ENCODE measurements at places on chromosomes 6 and 20.

GRCh38 chr20:60467771-60468170, 509.5 kb downstream of the CDH26 start:
- no peak for DNase-seq

DNA sequence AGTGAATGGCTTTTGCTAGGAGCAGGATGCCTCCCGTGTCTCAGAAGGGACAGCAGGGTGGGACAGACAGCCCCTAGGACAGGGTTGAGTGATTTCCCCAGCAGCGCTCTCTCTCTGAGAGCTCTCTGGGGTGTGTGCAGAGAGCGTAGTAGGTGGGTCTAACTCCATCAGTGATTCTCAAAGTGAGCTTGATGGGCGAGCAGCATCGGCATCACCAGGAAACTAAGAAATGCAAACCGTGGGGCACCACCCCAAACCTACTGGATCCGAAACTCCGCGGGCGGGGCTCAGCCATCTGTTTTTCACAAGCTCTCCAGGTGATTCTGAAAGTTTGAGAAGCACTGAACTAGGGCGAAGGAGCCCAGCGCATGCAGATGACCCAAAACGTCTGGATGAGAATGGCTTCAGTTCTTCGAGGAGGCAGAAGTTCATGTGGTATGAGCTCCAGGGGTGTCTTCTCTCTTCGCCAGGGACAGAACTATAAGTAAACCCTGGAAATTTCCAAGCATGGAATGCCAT, 119.6 kb upstream of the RNF24 start:
- no peak for DNase-seq

DNA sequence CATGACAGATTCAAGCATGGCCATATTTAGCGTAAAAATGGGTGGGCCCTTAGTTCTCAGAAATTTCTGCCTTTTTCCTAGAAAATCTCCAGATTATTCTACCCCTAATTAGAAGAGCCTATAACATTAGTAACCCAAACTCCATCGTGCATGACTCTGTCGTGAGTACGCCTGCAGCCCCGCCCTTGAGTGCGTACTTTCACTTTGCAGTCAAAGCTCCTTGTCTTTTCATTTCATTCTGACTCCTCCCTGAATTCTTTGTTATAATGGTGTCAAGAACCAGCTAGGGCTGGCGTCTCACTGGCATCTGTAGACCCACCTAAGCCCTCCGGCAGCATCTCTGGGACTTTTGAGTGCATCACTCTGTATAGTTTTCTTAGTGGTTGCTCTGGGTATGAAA, 61.7 kb upstream of the NOX3 start:
- DNase-seq: no peak

- no peak for DNase-seq
Measured at GRCh38 chr6:165728216-165728615, 65.2 kb upstream of the PDE10A start.

- DNase-seq: no peak
Measured at GRCh38 chr6:3518356-3519190, 61.7 kb upstream of the SLC22A23 start.

DNA sequence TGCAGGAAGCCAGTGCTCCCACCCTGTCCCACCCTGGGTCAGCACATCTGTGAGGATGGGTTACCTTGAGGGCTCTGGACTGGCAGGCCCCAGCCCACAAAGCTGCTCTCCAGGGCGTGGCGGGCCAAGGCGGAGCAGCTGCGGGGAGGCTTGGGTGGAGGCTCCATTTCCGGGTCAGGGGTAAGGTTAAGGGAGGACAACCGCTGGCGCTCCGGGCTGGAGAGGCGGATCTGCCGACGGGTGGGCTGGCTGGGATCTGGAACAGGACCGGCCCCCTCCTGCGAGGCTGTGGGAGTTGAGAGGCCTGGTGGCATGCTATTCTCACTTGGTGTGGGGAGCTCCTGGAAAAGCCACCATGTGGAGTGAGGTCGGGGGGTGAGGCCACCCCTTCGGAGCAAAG, 5.5 kb downstream of the SMPD2 start:
- no peak for DNase-seq

DNA sequence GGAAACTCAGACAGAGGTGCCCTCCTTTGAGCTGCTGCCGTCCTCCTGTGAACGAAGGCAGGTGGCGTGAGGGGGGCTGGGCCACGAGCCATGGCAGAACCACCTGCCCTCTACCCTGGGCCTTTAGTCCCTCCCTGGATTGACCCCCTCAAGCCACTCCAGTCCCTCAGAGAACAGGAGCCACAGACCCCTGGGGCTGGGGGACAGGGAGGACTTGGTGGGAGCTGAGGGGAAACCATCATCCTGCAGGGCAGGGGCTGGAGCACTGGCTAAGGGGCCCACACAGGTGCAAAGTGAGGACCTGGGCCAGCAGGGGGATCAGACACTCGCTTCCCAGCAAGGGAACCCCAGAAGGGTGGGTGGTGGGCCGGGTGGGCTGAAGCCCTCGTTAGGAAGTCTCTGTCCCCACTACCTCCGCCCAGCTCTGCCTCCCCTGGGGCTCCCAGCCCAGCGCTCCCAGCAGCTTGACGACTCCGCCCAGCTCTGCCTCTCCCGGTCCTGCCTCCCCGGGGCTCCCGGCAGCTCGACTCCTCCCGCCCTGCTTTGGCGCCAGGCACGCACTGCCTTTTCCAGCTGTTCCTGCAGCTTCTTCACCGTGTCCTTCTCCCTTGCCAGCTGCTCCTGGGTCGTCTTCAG, 44.4 kb downstream of the DSTN start:
- no peak for DNase-seq

- DNase-seq: no peak
Measured at GRCh38 chr6:56860475-56860874, 94.4 kb upstream of the BEND6 start.

GRCh38 chr20:13295637-13296036, 74.6 kb downstream of the ISM1 start:
- no peak for DNase-seq

DNA sequence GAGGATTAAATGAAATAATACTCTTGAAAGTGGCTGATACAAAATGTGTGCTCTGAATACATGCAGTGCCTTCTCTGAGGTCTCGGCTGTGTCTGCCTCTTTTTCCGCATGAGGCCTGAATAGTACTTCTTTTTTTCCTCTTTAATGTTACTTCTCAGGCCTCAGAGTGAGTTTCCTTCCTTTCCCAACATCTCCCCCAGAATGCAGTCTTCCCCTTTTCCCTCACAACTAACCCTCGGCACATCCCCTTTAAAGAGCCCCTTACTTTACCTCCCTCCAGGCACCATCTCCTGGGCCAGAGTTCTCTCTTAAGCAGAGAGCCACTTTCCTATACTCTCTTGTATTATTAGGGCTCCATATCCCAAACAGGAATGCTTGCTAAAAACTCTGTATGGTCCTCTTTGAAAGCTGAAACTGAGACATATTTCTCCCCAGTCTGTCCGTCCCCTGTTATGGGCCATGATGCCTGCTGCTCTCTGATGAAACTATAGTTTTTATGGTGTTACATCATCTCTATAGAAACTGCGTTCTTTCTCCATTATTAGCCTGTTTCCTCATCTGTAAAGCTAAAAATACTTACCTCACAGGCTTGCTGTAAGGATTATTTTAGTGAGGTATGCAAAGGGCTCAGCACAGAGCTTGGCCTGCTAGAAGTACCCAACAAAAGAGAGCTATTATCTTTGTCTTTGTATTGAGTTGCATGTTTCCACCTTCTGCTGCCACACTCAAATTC, 2.3 kb downstream of the PLAGL2 start:
- DNase-seq: no peak

DNA sequence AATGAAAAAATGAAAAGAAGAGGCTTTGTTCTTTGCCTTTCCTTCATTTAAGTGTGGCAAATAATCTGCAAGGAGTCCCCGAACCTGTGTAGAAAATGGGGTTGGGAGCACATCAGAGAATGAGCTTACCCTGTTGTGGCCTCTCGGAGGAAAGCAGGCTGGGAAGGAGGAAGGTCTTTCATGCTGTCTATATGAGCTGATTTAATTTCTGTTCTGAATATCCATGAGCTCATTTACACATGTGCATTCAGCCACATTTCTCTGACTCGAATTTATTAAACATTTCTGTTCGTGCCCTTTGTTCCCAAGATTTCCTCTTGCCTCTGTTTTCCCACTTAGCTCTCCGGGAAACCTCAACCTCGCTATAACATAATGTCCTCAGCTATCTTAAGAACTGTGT, 584.4 kb upstream of the CDH4 start:
- no peak for DNase-seq

- no peak for DNase-seq
Measured at GRCh38 chr6:160344271-160344670, 3.9 kb upstream of the SLC22A3 start.

GRCh38 chr6:17493286-17493685, 99.9 kb downstream of the CAP2 start:
- no peak for DNase-seq

DNA sequence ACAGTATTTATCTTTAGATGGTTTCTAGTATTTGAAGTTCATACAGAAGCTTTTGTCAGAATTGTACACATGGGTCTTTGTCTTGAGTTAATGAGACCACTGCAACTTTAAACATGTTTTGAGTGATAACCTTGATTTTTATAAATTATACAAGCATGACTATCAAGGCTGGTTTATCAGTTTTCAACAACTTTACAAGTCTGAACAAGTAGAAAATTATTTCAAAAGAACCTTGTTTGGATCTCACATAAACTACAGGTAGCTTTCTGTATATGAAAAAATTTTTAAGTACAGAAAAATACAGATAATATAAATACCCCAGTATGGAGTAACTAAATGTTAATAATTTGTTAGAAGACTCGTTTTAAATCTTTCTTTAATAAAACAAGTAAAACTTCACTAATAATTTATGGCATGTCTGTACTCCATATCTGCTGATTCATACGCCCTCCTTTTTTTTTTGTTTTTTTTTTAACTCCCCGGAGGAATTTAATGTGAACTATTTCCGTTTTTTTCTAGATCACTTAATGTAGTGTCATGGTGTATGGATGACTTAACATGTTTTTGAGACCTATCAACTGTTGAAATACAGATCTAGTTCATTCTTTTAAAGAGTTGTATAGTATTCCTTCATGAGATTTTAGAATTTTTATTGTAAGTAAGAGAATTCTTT, 18.3 kb downstream of the VAPB start:
- no peak for DNase-seq

DNA sequence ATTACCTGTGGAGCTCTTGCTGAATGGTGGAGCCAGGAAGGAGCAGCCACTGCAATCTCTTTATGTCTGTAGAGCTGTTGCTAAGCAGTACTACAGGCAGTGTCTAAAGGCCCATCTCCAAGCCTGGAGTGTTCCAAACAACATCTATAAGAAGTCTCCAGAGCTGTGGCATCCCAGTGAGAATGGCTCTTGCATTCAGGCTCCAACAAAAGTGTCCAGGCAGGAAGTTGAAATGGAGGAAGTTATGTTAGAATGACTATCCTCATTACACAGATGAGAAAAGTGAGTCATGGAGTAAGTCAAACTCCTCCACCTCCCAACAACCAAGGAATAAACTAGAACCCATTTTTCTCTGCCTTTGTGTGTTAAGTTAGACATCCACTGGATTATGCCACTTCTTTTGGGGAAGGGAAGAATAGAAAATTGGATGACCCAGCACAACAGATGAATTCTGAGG, 288.5 kb upstream of the STXBP5 start:
- no peak for DNase-seq

- DNase-seq: no peak
Measured at GRCh38 chr6:123171341-123172115, 175.5 kb downstream of the CLVS2 start.

GRCh38 chr6:34273242-34273805, 24.5 kb upstream of the SMIM29 start:
- DNase-seq: no peak

DNA sequence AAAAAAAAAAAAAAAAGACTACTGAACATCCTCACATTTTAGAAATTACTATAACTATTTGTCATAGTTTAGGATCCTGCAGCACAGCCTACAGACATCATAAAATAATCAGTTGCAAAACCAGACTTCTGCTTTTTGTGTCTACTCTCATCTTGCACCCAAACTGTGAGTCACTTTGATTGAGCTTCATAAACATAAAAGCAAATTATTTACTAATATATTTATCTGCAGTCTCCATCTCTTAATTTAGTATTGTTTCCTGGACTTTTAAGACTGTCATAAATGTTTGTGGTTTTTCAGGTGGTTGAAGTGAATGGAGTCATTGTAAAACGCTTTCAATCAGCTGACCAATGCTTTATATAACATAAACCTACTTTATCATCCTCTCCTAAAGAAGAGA, 14.8 kb upstream of the CALHM6 start:
- no peak for DNase-seq

DNA sequence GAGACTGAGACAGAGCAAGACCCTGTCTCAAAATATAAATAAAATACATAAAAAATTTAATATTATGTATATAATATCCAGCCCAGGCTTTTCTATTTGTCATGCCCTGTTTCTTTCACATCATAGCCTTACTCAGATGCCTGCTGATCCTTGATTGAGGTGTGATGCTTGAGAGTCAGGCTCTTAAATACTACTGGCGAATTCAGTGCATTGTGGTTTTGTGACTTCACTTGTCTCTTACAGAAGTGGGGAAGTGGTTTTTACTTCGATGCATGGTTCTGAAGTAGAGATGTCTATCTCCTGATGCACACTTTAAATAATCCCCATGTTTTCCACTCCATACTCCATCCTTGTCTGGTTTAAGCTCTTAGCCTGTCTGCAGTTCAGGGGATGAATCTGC, 29.1 kb downstream of the ASXL1 start:
- DNase-seq: no peak

DNA sequence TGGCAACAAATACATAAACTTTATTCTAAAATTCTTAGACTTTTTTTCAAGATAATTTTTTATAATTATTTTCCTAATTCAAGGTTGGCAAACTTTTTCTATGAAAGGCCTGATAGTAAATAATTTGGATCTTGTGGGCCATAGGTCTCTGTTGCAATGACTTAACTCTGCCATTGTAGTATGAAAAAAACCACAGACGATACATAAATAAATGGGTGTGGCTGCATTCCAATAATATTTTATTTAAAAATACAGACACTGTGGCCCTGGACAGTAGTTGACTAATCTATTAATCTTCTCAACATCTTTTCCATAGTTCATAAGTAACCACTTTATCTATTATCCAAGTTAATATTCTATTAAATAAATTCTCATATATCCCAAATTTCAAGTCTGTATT, 281.1 kb downstream of the SYNE1 start:
- no peak for DNase-seq

DNA sequence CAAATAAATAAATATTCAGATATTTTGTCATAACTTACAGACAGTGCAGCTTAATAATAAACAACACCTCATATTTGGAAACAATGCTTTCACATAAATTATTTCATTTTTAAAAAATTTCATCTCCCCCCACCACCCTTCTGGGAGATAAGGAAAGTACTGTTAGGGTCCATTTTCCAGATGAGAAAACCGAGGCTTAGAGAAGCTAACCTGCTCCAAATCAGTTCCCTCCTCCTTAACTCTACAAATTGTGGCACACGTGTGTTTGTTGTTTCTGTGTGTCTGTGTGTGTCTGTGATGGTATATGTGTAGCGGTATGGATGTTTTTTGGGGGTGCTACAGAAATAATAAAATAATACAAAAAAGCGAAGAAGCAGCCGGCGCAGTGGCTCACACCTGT, 54.2 kb upstream of the NAA20 start:
- no peak for DNase-seq

- no peak for DNase-seq
Measured at GRCh38 chr20:47181056-47181862, 175.2 kb downstream of the ZMYND8 start.

GRCh38 chr6:159968295-159969203, at the start of gene IGF2R:
IGF2R (plus strand) TSS chr6:159969082; CDS start chr6:159969247, 165 bp downstream.
- peak; percentile 83 for DNase-seq

Measured in neuronal stem cell (in vitro differentiated cells).